ENCODE measurements at places on chromosomes 16 and 17.

- DNase-seq: no peak
Observed at GRCh38 chr17:46199379-46199778, 6.2 kb upstream of the KANSL1 start.

DNA sequence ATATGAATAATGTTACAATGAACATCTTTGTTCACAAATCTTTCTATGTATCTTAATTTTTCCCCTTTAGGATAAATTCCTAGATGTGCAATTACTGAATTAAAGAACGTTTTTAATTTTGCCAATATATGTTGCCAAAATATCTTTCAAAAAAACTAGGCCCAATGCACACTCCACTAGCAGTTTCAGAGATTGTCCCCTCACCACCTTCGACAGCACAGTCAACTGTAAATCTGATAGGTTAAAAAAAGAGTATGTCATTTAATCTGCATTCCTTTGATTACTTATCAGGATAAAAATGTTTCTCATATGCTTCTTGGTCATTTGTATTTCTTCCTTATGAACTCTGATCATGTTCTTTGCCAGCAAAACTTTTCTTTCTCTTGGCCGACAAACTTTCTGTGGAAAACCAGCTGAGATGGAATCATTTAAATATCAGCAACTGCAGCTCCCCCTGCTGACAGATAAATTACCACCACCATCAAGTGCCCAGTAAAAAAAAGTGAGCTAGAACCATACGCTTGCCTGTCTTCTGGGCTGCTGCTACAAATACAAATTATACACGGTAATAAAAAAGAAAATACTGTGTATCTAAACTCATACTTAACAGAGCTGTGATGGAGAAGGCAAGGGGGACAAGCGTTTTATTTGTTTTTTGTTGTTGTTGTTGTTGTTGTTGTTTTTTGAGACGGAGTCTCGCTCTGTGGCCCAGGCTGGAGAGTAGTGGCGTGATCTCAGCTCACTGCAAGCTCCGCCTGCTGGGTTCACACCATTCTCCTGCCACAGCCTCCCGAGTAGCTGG lies 19.6 kb upstream of the KANSL1 start:
- DNase-seq: no peak

GRCh38 chr16:17768257-17768656 lies 297.5 kb upstream of the XYLT1 start:
- no peak for DNase-seq

DNA sequence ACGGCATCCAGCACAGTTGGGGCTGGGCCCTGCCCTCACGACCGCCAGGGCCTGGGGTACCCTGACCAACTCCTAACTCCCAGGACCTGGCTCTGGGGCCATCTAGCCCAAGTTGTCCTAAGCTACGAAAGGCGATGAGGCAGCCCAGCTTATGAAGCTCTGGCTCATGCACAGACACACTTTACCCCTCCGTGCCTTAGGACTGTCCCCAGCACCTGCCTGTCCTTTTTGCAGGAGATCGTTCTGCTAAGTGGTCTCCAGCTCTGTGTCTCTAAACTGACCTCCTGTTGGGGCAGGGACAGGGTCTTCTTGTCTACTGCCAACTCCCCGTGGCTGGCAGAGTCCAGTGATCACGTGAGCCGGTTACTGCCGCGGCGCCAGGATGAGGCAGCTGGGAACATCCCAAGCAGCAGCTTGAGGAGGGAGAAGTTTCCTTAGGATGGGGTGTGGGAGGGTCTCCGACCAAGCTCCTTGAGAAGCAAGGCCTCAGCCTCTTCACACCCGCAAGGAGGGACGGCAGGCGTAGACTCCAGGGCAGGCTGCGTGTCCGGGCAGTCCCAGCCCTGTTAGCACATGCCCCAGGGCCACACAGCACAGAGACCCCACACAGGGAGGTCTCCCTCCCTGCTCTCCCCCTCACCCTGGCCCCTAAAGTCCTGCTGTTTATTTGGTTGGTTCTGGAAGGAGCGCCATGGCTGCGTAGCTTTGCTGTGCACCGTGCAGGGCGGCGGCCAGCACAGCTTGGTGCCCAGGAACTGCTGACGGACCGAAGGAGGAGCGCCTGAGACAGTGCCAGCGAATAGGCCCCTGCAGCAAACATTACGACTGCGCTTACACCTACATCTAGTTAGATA lies 16.4 kb upstream of the METRNL start:
- no peak for DNase-seq

DNA sequence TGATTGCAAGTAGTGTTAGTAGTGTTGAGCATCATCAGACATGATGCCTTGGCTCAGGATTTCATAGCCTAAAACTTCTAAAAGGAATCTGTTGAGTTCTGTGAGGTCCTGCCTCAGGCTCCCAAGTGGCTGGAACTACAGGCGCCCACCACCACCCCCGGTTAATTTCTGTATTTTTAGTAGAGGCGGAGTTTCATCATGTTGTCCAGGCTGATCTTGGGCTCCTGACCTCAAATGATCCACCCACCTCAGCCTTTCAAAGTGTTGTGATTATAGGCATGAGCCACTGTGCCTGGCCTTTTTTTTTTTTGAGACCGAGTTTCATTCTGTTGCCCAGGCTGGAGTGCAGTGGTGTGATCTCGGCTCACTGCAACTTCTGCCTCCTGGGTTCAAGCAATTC lies 5.7 kb downstream of the PSMD11 start:
- DNase-seq: no peak
